ENCODE measurements at places on chromosomes 11 and 22.

GRCh38 chr11:123209591-123209990 lies 14.5 kb upstream of the CLMP start:
- no peak for DNase-seq

GRCh38 chr22:40019100-40019499 lies 24.3 kb downstream of the FAM83F start:
- DNase-seq, result no peak

DNA sequence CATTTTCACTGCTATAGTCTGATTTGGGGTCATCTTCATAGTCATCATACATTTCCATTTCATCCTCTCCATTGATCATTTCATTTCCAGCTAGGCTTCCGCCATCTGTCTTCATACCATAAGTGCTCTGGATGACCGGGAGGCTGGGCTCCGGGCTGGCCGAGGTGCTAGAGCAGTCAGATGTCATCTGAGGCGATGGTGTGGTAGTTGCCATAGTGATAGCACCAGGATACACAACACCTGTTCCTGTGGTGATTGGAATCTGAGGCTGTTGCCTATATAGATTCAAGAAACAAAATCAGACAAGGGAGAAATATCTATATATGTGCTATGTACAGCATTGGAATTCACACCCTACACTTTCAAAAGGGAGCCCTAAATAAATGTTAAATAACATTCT lies 383.5 kb downstream of the SOX6 start:
- no peak for DNase-seq

DNA sequence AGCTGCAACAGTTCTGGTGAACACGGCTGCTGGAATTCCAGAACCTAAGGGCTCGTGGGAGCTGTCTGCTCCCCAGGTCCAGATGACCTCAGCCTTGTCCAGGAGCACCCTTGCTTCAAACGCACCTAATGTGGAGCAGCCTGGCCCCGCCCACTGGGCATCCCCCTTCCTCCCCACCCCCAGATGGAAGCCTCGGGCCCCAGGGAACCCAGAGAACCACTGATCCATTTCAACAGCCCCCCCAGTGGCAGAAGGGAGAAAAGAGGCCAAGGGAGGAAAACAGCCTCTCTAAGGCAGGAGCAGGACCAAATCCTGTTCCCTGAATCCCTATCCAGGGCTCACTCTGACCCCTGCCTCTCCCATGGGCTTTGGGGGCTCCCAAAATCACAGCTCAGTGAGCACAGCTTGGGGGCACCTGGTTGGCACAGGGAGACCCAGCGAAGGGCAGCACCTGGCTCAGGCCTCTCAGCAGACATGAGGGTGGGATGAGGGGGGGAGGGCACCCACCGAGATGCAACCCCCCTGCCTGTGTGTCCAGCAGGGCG lies 1.2 kb downstream of the CYTH4 start:
- DNase-seq, result peak; percentile 26

- DNase-seq, result no peak
Observed at GRCh38 chr11:71454470-71455113, 1.6 kb downstream of the NADSYN1 start.

All from stimulated activated CD4-positive, alpha-beta T cell treated with anti-CD3 and anti-CD28 coated beads, TNF-alpha, amount 100 ng/mL, for 1 hour (primary cell).